ENCODE measurements at places on chromosomes 5 and 9.

DNA sequence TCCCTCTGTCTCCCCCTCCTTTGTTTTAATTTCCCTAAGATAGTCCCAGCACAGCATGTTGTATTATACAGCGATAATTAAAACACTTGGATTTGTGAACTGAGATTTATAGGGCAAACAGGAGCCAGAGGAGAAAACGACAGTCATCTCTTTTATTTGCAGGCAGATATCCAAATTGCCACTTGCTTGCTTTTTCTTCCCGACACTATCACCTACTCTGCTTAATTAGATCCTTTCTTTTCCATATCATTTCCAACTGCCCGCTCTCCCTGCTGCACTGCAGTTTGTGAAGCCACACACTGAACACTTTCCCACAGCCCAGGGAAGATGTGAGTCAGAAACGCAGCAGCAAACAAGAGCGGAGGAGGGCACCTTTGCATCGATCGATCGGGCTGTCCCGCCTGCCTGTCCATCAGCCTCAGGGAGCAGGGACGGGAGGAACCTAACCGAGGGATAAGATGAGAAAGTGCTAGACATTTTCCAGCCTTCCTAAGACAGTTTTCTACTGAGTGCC is 35.8 kb upstream of the SPRY4 start:
- DNase-seq, result no peak

DNA sequence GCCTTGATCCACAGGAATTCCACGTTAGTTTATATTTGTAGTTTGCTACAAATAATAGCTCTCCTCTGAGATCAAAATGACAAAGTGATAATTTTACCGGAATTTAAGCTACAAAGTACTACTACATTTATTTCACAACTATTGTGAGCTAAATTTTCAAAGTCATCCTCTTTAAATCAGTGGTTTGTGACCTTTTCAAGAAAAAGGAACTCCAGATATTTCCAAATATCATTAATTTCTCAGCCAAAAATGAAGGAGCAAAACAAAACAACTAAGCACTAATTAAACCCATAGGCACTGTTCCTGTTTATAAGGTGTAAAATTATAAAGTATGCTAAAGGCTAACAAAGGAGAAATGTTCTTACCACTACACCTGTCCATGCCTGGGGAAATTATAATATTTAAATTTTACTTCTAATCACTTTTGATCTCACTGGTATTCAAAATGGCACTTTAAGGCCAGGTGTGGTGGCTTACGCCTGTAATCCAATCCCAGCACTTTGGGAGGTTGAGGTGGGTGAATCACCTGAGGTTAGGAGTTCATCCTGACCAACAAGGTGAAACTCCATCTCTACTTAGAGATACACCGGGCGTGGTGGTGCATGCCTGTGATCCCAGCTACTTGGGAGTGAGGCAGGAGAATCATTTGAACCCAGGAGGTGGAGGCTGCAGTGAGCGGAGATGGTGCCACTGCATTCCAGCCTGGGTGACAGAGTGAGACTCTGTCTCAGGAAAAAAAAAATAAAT is 77.5 kb downstream of the CEMIP2 start:
- no peak for DNase-seq

DNA sequence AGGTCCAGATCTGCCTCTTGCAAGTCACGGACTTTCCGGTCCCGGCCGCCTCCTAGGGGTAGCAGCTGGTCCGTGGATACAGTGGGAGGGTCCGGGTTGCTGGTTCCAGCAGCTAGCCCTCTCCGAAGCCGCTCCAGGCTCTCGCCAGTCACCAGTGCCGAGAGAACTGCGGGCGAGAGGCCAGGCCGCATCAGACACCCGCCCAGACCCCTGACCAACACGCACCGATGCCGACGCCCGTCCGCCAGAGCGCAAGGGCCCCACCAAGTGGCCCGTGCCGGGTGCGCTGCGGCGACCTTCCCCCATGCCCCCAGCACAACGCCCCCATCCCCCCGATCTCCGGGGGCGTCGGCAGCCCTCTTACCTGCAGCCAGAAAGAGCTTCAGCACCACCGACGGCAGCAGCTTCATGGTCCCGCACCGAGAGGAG is 470 bp downstream of the HBEGF start:
- DNase-seq, result no peak

GRCh38 chr9:2781336-2781735 is 62.6 kb downstream of the PUM3 start:
- no peak for DNase-seq

DNA sequence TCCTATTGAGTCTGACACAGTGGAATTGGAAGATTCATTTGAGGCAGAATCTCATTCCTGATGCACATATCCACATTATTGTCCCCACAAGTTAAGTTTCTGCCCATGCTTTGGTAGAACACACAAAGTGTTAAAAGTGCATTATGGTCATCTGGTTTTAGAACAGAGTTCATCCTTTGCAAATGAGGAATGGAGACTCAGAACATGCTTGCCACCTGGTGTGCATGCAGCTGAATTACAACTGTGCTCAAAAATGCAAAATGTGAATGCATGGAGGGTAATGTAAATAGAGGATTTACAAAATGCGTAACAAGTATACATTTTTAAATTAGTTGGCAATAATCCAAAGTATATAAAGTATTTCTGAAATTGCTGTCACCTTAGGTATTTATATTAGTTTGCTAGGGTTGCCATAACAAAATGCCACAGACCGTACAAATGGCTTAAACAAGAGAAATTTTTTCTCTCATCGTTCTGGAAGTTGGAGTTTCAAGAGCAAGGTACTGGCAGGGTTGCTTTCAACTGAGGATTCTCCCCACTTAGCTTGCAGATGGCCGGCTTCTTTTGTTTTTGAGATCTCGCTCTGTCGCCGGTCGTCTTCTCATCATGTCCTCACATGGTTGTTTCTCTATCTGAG is 671.1 kb downstream of the TAF11L14 start:
- DNase-seq, result no peak

GRCh38 chr9:113310538-113310937 is 7.4 kb upstream of the RNF183 start:
- no peak for DNase-seq

- no peak for DNase-seq
Measured at GRCh38 chr9:115142517-115143270, 24.7 kb upstream of the TNC start.

- DNase-seq, result no peak
Measured at GRCh38 chr5:102959055-102959454, 160.9 kb downstream of the GIN1 start.

GRCh38 chr5:98415663-98416062 is 357.8 kb upstream of the RGMB start:
- no peak for DNase-seq
